KBM-7 (cell line): ENCODE measurements at places on chromosomes 4 and X.

GRCh38 chrX:134718105-134718965, 60.1 kb upstream of the PLAC1 start:
- DNase-seq: peak; percentile 75

- no peak for DNase-seq
Observed at GRCh38 chr4:77430847-77431246, 174.8 kb upstream of the CXCL13 start.

DNA sequence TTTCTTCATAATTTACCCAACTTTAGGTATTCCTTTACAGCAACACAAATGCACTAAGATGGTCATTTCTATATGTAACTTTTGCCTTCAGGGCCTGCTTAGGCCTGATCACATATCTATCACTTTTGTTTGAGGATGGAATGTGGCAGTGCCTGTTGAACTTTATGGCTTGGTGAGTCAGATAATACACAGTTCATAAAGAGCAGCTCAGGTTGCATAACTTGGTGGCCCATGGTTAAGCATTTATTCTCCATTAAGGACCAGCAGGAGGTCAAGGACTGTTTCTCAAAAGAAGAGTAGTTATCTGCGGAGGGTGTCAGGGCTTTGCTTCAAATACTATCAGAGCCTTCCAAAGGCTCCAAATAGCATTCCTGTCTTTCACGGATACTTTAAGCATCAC, 124.1 kb upstream of the PDHA2 start:
- DNase-seq: no peak

- no peak for DNase-seq
Observed at GRCh38 chr4:107292979-107293378, 256.9 kb upstream of the DKK2 start.

DNA sequence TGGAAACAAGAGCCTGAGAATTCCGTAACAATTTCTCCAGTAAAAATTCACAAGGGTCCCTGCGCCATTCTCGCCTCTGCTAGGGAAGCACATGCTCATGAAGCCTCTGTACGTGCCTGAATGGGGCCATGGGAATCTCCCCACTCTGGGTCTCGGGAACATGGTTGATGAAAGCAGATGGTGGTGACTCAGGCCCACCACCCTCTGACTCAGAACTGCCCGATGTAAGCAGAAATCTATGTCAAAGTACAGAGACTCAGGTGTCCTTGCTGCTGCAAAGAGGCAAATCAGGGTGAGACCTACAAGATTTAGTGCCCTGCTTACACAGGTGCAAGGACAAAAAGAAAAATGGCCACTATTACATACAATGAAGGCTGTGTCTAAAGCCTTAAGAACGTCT, 65.0 kb downstream of the SCD5 start:
- no peak for DNase-seq

DNA sequence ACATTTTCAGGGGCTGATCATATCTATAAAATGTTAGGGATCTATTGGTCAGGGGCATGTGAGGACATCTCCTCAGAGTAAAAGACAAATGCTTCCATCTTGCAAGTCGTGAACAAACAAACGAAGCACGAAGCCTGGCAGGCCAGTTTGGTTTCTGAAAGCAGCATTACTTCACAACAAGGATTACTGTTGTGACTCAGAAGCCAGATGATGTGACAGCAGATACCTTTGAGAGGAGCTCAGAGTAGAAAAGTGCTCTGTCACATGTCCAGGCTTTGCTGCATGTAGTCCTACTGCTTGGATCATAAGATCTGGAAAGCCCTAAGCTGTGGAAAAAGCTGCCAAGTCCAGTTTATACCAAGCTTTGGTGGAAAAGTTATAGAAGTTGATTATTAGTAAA, 1827.2 kb downstream of the ARAP2 start:
- DNase-seq: no peak

- DNase-seq: peak; percentile 35
Observed at GRCh38 chr4:152784490-152785350, 5.0 kb downstream of the ARFIP1 start.

DNA sequence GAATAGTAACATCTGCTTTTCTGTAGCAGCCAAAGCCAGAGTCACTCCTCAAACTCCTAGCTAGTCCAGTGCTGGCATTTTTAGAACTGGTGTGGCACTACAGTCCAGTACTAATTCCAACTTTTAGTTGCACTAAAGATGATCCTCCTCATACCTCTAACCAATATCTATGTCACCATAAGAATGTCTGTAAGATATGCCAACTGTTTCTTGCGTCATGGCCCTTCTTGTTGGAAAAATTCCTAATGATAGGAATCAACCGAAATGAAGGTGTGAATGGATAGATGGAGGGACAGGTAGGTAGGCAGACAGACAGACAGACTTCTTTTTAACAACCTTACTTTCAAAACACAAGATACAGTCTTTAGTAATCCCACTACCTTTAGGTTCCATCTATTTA, 74.6 kb upstream of the PRSS48 start:
- DNase-seq: no peak

DNA sequence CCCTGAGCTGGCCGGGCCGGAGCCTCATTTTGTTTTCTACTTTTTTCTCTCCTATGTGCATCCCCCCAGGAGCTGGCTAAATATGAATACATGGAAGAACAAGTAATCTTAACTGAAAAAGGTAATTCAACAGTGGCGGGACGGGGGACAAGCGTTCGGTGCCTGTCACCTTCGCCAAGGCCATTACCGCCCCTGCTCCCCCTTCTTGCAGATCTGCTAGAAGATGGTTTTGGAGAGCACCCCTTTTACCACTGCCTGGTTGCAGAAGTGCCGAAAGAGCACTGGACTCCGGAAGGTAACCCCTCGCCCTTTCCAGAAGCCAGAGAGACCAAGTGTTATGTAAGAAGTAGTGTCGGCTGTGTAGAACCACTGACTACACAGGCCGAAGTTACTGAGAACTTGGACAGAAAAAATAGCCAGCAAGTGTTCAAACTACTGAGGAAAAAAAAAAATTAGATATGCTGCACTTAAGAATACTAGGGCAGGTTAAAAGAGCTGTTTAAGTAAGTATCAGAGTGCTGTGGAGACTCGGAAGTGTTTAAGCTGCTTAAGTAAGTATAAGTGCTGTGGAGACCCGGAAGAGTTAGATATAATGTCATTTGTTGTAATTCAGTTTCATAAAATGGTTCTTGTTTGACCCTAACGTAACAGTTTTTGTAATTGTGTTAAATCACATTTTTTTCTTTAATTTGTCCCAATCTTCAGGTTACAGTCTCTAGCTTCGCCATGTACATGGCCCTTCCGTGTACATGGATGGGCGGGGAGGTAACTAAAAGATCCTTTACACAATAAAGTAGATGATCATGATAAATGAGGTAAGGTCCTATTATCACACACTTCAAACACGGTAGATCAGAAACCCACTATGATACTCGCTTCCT, 856 bp downstream of the SAT1 start:
- peak; percentile 58 for DNase-seq

- no peak for DNase-seq
Observed at GRCh38 chrX:103417933-103418332, 41.6 kb downstream of the BEX3 start.

- DNase-seq: peak; percentile 90
Observed at GRCh38 chrX:129540068-129540653, at the start of gene OCRL. OCRL (plus strand) TSS chrX:129540259; CDS start chrX:129540440, 181 bp downstream.

DNA sequence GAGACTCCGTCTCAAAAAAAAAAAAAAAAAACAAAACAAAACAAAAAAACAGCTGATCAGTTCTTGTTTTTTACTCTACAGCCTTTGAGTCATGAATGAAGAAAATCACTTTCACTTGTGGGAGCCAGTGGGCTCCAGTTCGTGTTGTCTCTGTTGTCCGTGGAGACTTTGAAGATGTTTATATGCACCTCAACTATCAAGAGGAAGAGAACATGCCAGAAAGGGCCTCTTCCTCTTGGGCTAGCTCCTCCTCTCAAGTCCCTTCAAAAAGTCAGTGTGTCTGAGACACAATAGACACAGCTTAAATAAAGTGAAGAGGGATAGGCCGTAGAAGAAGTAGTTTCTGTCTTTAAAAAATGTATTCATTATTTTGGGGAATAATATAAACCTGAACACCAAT, 182.7 kb downstream of the KDR start:
- DNase-seq: peak; percentile 42

DNA sequence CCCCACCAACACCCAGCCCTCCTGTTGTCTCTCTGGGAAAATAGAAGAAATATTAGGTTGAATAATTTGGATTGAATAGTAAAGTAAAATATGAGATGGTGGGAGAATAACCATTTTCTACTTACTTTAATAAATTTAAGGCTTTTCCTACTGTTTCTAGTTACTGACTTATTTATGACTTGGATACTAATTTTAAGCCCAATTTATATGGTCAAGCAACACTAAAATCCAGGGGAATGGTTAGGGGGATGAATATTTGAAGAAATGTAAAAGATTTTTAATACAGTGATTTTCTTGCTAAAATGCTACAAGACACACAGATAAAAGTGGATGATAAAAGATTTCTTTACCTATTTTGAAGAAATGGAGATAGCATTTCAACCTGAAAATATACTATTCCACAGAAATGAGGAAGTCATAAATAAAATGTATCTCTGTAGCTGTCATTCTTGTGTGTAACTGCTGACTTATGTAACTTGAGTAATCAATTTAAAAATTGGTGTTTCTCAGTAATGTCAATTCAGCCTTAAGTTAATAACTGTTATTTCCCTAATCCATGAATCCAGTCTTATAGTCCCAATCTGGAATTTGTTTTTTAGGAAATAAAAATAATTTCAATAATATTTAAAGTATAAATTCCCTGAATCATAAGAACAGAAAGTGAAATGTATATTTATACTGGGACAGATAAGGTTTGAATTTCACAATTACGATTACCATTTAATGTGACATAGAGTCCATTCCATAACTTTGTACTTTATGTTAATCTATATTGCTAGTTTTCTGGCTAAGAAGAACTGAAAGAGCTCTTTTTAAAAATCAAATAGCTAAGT, 24.3 kb upstream of the IL2 start:
- DNase-seq: no peak

DNA sequence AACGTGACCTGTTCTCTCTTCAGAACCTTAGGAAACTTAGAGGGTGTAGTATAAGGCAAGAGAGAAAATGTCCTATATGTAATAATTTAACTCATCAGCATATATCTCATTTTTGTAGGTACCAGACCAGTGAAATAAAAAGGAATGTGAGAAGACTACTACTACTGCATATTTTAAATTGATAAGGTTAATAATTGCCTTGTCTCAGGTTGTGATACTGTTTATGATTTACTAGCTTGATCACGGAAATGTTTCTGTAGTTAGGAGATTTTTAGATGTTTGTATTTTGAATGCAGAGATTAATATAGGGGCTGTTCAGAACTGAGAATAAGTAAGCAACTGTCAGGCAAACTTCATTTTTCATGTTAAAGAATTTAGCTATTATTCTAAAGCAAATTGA, 1563.4 kb downstream of the C4orf33 start:
- DNase-seq: no peak

- peak; percentile 27 for DNase-seq
Observed at GRCh38 chrX:147838465-147839131, 73.1 kb upstream of the FMR1 start.

DNA sequence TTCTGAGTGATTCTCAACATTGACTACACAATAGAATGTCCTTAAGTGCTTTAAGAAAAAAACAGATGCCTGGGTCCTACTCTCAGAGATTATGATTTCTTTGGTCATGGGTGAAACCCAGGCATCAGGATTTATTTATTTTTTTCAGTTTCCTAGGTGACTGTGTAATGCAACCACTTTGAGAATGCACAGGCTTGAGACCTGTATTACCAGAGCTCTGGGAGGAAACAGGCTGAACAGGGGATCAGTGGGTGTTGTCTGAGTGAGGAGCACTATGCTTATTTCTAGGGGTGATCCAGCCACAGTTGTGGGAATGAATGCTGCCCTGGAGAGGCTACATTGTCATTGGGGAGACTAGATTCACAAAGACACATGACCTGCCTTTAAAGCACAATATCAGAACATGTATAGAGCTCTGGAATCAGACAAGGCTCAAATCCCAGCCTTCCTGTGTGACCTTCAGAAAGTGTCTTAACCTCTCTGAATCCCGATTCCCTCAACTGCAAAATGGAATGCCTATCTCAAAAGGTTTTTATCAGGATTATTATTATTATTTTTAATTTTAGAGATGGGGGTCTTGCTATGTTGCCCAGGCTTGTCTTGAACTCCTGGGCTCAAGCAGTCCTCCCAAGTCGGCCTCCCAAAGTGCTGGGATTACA, 61.6 kb upstream of the PRPS1 start:
- no peak for DNase-seq

- no peak for DNase-seq
Observed at GRCh38 chr4:160848901-160849760, 1314.7 kb downstream of the FSTL5 start.

DNA sequence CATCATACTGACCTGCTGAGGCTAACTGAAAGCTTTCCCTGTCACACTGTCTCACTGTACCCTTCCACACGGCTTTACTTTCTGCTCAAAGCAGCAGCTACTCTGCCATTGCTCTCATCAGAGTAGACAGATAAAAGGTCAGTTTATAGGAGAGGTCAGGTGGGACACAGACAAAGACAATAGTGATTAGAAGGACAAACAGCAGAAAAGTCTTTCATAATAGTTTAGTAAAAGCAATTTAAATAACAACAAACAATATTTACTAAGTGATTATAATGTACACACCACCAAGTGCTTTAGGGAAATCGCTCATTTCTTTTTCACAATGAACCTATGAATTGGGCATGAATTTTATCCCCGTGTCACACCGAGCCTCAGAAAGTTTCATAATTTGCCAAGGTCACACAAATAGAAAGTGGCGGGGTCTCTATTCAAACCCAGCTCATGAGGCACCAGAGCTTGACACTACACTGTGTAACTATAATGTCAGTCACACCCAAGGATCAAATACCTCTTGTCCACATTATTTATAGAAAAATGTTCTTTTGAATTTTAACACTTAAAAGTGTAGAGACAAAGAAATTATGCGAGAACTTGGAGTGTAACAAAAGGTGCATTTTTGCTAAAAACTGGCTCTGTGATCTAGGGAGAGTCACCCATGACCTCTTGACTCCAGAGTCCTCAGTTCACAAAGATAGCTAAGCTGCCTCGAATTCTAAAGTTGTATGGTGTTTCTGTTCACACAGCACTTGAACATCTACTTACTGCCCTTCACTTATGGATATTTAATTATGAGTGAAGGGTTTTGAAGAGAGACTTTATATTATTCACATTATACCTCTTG, 24.5 kb upstream of the SORBS2 start:
- DNase-seq: no peak

DNA sequence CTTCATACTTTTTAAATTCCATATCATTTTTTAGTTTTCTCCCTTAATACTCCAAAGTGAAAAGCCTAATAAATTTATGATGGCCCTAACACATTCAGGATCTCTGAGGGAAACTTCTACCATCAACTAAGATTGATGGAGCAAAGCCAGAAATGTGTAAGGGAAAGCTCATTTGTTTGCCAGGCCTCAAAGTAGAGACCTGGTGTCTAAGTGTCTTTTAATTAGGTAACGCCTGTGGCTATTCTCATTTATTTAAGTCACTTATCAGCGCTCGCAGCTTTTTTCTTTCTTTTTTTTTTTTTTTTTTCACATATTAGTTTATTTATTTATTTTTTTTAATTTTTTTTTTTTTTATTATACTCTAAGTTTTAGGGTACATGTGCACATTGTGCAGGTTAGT, 242.4 kb downstream of the TMA16 start:
- peak; percentile 29 for DNase-seq

GRCh38 chr4:40916880-40917279, 167.1 kb downstream of the NSUN7 start:
- peak; percentile 69 for DNase-seq

- no peak for DNase-seq
Observed at GRCh38 chr4:47567511-47567910, 82.4 kb downstream of the ATP10D start.
